ENCODE measurements at places on chromosomes 12 and 14.

DNA sequence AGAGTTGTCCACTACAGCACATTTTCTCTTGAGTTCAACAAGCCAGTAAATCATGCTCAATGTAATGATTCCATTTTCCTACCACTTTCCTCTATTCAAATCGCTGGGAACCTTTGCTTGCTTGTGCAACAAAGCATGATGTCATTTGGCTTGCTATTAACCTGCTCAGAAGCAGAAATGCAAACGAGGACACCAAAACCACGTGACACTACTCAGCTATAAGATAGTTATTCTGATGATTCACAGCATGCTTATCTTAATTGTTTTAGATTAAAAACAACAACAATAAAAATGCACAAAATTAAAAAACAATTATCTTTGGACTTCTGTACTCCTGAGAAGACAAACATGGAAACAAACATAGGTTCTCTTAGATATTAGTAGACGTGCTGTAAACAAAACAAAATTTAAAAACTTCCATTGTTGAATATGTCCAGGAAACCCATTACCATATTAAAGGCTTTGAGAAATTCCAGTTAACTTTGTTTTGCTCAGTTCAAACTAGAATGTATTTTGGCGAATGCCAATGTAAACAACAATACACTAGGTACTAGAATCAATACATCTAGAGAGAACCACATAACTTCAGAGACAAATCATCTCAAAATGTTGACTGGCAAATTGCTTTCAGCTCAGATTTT lies 77.5 kb upstream of the KRAS start:
- peak; percentile 51 for DNase-seq

DNA sequence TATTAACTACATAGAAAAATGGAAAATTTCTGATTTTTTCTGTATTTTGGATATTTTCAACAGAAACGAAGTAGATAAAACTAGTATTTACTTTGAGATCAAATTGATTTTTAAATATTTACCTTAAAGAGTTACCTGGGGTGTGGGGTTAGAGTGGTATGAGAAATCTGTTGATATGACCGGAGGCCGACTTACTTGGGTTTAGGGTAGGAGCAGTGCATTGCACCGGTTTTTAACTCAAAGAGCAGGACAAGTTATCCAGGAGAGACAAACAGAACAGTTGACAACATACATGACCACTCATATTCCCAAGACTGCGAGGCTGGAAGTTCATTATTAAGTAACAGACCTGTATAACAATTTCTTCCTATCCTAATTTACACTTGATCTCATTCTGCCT lies 31.4 kb downstream of the TPH2 start:
- no peak for DNase-seq

- DNase-seq: no peak
These were observed 96.6 kb downstream of the EMP1 start for GRCh38 chr12:13293096-13293495.

GRCh38 chr14:24700511-24700910 lies 66.5 kb upstream of the GZMB start:
- DNase-seq: no peak

DNA sequence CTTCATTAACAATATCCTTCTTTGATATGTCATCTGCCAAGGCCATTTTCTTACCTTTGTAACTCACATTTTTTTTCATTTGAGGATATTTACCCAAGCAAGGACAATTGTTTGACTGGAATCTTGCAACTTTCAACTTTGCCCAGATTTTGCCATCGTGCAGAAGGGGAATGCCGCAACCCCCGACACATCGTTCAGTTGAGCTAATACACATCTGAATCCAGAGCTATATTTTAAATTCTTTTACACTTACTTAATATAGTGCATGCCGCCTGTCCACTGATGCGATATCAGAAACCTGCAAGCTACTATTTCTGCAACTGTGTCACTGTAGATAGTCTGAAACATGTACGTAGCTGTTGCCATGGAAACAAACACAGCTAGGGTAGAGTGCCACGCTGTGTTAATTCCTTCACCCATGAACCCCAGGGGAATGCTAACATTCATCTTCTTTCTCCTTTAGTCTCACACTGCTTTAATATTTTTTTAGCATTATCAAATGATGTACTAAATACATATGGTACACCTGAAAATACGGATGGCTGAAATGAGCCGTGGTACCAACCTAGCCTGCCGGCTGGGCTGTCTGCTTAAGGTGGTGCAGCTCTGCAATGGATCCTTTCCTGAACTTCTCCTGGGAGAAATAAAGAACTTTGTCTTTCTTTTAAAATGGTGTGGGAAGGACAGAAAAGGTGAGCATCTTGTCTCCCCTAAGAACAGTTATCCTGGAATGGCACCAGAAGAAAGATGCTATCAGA lies 77.0 kb upstream of the FOXN3 start:
- DNase-seq: no peak

DNA sequence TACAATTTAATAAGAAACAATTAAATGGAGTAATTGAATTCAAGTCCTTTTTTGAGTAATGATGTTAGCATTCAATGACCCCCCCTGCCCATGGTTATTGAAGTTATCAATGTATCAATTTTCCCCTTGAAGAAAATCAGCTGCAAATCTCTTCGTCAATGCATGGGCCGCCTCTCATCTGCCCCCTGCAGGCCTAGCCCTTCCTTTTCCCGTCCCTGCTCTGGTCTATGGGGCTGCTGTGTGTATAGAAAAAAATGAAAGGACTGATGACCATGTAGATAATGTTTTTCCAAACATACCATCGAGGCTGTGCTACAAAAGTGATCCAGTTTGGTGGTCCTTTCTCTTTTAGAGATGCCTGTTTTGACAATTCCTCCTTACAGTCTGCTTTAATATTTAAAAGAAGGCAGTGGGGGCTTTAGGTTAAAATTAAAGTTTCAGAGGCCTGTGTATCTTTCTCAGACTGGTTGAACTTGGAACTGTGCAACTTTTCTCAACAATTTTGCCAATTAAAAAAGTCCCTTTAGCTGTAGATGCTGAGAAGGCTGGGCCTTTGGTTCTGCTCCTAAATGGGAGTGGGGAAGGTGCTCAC lies 98.4 kb downstream of the APAF1 start:
- DNase-seq: peak; percentile 50

DNA sequence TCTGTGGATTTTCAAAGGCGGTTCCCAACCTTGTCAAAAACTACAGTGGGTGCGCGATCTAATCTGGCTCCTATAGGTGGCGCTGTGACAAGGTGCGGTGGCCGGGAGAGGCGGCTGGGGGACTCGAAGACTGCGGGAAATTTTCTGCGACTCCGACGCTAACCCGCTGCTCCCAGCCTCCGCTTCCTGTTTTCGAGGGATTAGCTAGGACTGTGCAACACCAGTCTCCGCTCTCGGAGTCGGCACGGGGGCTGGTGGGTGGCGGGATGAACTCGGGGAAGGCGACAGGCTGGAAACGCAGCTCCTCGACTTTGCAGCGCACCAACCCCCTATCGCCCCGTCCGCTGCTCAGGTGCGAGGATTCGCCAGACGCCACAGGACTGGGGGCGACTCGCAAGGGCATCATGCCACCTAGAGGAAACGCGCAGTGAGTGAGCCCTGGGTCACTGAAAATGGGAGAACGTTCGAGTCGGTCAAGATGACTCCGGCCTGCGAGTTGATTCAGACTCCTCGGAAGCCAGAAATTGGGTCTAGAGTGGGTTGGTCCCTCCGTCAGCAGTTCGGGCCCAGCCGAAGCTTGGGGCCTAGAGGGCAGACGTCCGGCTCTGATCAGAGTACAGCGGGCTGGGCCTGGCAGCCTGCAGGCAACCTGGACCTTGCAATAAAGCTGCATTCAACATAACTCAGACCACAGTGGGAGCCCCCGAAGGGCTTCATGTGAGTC lies 5.5 kb upstream of the PAX9 start:
- peak; percentile 31 for DNase-seq

- DNase-seq: no peak
These were observed 81.4 kb upstream of the FERMT2 start for GRCh38 chr14:53032161-53032803.

- peak; percentile 51 for DNase-seq
These were observed 41.0 kb upstream of the NCOR2 start for GRCh38 chr12:124608450-124608870.

GRCh38 chr12:105538880-105539279 lies 208.4 kb downstream of the C12orf75 start:
- no peak for DNase-seq

DNA sequence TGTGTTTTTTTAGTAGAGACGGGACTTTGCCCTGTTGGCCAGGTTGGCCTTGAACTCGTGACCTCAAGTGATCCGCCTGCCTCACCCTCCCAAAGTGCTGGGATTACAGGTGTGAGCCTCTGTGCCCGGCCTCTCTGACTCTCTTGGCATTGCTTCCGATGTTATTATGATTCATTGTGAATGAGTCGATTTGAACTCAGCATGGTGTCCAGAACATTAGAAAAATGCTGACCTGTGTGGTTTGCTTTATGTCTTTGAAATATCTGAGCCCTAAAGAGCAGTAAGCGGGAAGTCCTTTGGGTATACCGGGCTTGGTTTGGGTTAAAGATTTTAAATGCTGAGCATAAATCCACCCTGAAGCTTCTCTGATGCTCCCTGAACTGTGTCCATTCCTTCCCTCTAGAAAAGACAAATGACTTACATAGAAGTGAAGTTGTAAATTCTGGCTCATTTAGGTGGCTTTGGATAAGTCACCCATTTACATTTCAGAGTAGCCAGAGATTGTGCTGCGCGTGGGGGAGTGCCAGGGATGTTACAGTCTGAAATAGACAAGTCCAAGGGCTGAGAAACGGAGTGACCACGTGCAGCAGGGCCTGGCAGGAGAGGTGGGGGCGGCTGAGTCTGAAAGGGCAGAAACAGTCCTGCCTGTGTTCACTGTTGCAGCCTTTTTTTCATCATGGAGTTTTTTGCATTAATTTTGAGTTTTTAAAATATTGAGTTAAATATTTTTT lies 39.6 kb downstream of the SLC15A4 start:
- DNase-seq: no peak

- DNase-seq: no peak
These were observed 40.7 kb downstream of the GPR135 start for GRCh38 chr14:59424341-59425071.

DNA sequence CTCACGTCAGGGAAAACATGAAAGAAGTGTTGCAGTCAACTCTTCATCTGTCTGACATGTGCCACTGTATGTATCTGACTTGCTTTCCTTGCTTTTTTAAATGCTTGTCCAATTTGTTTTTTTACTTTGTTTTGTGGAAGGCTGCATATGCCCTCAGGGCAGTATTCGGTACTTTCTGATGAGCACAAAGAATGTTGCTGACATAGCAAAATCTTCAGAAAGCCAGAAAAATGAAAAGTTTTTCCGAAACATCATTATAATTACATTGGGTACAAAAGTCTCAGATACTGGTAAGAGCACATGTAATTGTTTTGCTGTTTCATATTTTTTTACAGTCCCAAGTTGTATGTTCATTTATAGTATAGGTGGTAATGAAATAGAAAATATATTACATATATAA lies 144.3 kb downstream of the NTS start:
- DNase-seq: no peak

GRCh38 chr12:114414866-114415524 lies 9.1 kb upstream of the TBX5 start:
- no peak for DNase-seq

GRCh38 chr12:53060064-53060720 lies 10.3 kb downstream of the TNS2 start:
- no peak for DNase-seq

Measured in inflammatory macrophage treated with lipopolysaccharide for 1 hour (primary cell).